H1 (cell line): ENCODE measurements at places on chromosomes 5 and 9.

DNA sequence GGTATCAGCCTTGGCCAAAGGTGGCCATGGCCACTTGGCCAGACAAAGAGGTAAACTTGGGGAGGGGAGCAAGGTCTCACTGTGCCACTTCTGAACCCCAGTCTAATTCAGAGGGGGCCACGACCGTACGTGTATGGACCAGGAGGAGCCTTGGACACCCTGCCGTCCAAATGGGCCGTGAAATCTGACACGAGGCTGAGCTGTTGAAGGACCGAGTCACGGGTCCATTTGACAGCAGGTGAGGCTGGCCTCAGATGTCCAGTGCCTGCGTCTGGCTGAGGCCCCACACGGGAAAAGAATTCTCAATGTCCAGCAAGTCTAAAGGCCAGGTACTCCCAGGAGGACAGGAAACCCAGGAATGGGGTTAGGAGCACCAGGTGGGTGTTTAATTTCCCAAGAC is 17.7 kb downstream of the CMBL start:
- no peak overlapping the region for H3K4me3 ChIP-seq
- H3K27me3 ChIP-seq, result no peaks in the 10 kb centered on the region
- no peaks in the 10 kb centered on the region for H3K4me1 ChIP-seq
- no peak overlapping the region for H3K27ac ChIP-seq

DNA sequence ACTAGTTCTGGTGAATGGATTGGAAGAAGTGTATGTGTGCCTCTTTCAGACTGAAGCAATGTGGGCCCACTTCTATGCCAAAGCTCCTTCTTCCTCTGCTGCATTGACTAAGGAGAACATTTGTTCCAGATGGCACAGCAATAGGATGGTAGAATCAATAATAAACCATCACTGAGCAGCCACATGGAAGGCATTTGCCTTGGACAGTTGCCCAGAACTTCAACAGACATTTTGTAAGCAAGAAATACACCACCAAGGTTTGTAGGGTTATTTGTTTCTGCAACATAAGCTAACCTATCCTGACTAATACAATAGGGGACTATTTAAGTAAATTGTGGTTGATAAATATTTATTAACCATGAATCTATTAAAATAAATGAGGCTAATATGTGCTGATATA is 37.7 kb upstream of the CSNK1G3 start:
- no peak for DNase-seq
- no peak overlapping the region for H3K4me3 ChIP-seq
- H3K4me1 ChIP-seq, result no peaks in the 10 kb centered on the region
- H3K36me3 ChIP-seq, result no peaks in the 10 kb centered on the region
- H3K27me3 ChIP-seq, result peaks cover 1% of the 10 kb centered on the region
- no peak overlapping the region for H3K27ac ChIP-seq

GRCh38 chr9:135385793-135386192 is 93.8 kb upstream of the PPP1R26 start:
- H3K27ac ChIP-seq, result no peak overlapping the region
- no peaks in the 10 kb centered on the region for H3K27me3 ChIP-seq
- no peaks in the 10 kb centered on the region for H3K36me3 ChIP-seq
- DNase-seq, result no peak

DNA sequence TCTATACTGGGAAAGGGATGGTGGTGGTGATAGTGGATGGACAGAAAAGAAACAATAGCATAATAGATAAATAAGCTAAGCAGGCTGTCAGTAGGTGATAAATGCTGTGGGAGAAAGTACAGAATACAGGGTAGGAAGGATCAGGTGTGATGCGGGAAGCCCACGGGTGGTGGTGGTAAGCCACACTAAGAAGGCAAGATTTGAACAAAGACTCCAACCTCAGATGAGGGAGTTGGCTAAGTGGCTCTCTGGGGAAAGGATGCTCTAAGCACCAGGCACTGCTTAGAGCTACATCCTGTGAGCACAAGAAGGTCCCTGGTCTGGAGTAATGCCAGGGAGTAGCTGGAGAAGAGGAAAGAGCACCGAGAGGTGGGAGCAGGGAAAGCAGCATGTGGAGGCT is 151.6 kb upstream of the KLF9 start:
- peaks cover 8% of the 10 kb centered on the region for H3K4me1 ChIP-seq
- H3K36me3 ChIP-seq, result no peaks in the 10 kb centered on the region
- H3K27ac ChIP-seq, result no peak overlapping the region
- no peak for DNase-seq
- H3K4me3 ChIP-seq, result no peak overlapping the region
- H3K27me3 ChIP-seq, result no peaks in the 10 kb centered on the region

DNA sequence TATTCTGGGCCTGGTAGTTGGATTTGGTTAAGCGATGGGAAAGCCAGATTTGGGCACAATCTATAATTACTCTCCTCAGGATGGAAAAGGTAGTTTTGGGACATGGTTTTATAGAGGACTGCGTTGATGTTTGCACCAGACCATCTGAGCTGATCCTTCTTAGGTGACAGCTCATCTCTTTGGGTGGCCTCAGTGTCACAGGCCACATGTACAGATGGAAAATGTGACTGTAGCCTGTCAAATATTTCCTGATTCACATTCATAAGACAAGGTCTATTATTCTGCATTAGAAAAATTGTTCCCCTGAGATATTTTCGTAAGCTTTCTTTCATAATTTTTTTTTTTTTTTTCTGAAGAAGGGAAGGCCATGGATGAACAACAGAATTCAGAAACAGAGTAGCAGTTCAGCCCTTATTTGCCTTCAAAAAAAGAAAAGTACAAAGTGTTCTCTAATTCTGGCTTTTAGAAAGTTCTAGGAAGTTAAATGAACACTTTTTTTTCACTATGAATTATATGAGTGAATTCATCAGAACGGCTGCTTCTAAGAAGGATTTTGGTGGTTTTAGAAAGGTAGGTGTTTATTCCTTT is 81.0 kb downstream of the NNT start:
- no peaks in the 10 kb centered on the region for H3K27me3 ChIP-seq
- H3K36me3 ChIP-seq, result no peaks in the 10 kb centered on the region
- DNase-seq, result no peak
- H3K27ac ChIP-seq, result no peak overlapping the region
- H3K4me1 ChIP-seq, result no peaks in the 10 kb centered on the region
- H3K4me3 ChIP-seq, result no peak overlapping the region
